Left cardiac atrium (tissue), 4 donors: ENCODE measurements at places on chromosomes 1 and 21. TPM values are rescaled to one million over a fixed set of nuclear protein-coding genes. Genes with fewer than 3 reads are reported as not detected.

DNA sequence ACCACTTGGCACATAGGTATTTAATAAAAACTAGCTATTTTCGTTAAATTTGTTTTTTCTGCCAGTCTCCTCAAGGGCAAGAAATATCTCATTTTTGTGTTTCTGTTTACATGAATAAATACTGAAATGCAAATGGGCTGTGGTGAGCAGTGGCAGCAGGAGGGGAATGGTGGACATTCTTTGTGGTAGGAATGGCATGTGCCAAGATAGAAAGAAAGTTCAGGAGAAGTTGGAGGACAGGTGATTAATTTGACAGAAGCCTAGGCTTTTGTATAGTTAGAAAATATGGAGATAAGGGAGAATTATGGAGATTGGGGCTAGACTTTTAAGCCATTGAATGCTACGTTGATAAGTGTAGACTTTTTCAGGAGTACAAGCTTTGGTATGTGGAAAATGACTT is 8.6 kb downstream of the RAP1A start:
- no peak for DNase-seq

DNA sequence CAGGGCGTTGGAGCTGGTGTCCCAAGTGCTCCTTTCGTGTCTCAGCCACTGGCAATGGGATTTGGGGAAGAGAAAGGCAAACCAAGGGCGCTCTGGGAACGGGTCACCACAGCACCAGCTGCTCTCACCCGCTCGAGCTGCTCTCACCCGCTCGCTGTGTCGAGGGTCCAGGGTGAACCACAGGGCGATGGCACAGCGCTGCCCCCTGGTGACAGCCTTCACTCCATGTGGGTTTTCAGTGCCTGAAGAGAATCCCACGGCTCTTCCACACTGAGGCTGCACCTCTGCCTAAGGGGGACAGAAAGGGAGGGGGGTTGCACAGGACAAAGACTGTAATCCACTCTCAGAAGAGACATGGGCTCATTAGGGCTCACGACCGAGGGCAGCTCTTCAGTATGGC is 7.1 kb upstream of the CLDN19 start:
- peak; percentile 52 for DNase-seq

- no peak for DNase-seq
Observed at GRCh38 chr1:192225703-192226102, 67.4 kb downstream of the RGS18 start.

GRCh38 chr1:94686882-94687281 is 133.3 kb upstream of the SLC44A3 start:
- DNase-seq: no peak

- DNase-seq: no peak
Observed at GRCh38 chr1:118999348-119000071, 11.4 kb upstream of the TBX15 start.

Gene S100A2
- 0.84 TPM for total RNA-seq

Gene SELL
- total RNA-seq: 4.7 TPM

Gene CNR2
- total RNA-seq: not detected
